Activated CD4-positive, alpha-beta T cell treated with anti-CD3 and anti-CD28 coated beads for 24 hours (primary cell): ENCODE measurements at places on chromosomes 1 and 21.

DNA sequence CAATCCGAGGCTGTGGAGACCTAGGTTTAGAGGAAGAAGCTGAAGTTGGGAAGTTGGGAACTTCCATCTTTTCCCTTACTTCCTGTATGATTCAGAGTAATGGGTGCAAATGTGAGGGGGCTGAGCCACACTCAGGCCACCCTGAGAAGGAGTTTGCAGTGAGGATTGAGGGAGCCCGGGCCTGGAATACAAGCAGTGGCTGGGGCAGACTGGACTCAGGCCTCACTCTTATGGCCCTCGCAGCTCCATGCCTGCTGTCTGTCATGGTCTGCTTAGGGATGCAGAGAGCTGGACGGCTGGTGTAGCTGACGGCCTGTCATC, 73.7 kb upstream of the RAB4A start:
- no peak for DNase-seq

DNA sequence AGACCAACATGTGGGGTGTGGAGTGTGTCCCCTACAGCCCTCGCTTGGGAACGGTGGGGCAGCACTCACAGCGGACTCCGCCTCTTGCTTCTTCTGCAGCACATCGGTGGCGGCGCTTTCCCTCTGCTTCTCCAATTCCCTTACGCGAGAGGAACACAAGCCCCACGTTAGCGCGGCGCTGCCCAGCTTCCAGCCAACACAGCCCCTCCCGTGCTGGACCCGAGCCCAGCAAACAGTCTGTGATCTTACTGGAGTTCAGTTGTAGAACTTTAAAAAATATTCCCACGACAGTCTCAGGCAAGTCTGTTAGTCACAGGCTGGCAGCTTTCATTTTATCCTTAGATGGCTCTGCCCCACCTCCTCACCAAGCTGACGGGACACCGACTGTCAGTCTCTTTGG, 13.6 kb downstream of the THAP3 start:
- no peak for DNase-seq

GRCh38 chr21:34280959-34281358, 82.8 kb upstream of the KCNE2 start:
- DNase-seq = no peak

DNA sequence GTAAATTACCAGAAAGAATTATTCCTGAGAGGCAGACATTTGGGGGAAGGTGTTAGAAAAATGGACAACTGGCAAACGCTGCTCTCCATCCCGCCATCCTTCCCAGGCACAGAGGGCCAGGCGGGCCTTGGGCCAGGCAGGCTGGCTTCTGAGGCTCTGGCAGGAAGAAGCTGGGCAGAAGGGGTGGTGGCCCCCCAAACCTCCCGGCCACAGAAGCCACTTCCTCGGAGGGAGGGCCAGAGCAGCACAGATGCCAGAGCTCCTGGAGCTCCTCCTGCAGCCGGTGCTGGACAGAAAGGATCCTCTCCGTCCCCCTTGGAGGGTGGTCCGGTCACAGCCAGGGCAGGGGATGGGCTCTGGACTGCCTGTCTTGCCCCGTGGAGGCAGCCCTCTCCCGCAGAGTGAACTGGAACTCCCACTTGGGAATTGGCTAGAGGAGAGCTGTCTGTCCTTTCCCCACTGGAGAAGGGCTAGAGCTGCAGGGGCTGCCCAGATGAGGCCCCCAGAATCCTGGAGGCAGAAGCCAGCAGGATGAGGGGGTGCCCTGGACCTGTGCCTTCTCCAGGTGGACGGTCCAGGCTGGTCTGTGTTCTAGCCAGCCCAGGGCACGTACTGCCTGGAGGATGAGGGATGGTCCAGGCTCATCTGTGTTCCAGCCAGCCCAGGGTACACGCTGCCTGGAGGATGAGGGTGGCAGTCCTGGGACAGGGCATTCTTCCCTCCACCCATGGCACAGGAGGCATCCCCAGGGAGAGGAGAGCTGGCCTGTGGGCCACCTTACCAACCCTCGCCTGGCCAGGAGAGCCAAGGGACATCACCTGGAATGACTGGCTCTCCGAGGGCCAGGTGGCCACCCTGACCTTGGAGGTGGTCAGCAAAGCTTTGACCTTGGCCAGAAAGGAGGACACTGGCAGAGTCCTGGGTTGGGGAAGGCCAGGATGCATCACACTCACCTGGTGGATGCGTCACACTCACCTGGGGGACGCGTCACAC, 47.4 kb upstream of the ACTRT2 start:
- no peak for DNase-seq

DNA sequence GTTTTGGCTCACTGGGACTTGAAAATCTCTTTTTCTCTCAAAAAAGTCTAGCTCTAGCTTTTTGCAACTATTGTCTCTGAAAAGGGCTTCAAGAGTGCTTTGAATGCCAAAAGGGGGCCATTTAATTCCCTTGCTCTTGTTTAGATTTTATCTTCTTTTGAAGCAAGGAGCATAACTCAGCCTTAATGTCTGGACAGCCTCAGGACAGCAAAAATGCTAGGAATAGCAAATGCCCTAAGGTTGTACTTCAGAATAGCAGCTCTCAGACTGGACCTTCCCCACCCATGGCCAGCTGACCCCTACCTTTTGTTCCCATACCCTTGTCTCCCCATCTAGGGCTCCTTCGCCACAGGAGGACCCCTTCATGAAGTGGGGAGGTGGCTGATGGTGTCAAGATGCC, 121.4 kb downstream of the KCNK1 start:
- DNase-seq = no peak
